ENCODE measurements at places on chromosomes 4 and X. TPM values are rescaled to one million over a fixed set of nuclear protein-coding genes. Genes with fewer than 3 reads are reported as not detected.
A peak's percentile ranks its signal among the peaks of the same experiment; 100 is the strongest.

The ZCCHC12 gene
- total RNA-seq, result not detected

GRCh38 chrX:153414856-153415510 lies 3.7 kb downstream of the ZFP92 start:
- H3K27ac ChIP-seq, result no peak overlapping the region
- H3K27me3 ChIP-seq, result peaks cover 6% of the 10 kb centered on the region
- H3K36me3 ChIP-seq, result no peaks in the 10 kb centered on the region
- peaks cover 3% of the 10 kb centered on the region for H3K4me1 ChIP-seq
- DNase-seq, result peak; percentile 53
- no peak overlapping the region for H3K4me3 ChIP-seq

The SLC10A6 gene
- total RNA-seq, result not detected

DNA sequence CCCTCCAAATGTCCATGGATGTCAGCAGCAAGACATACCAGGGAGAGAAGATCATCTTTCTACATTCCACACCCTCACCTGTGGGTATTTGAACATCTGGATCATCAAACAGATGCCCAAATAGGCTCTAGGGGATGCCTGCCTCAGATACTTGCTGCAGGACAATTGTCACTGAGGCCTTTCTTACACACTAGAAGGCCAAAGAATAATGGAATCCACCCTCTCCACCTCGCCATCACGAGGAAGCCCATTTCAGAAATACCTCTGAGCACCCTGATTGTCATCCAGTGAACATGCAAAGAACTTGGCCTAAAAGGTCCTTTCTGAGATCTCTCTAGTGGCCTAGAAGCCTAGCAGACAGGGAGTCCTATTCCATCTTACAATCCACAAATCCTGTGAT lies 6.9 kb upstream of the KIAA1210 start:
- no peaks in the 10 kb centered on the region for H3K4me1 ChIP-seq
- H3K27me3 ChIP-seq, result peaks cover 4% of the 10 kb centered on the region
- DNase-seq, result no peak

DNA sequence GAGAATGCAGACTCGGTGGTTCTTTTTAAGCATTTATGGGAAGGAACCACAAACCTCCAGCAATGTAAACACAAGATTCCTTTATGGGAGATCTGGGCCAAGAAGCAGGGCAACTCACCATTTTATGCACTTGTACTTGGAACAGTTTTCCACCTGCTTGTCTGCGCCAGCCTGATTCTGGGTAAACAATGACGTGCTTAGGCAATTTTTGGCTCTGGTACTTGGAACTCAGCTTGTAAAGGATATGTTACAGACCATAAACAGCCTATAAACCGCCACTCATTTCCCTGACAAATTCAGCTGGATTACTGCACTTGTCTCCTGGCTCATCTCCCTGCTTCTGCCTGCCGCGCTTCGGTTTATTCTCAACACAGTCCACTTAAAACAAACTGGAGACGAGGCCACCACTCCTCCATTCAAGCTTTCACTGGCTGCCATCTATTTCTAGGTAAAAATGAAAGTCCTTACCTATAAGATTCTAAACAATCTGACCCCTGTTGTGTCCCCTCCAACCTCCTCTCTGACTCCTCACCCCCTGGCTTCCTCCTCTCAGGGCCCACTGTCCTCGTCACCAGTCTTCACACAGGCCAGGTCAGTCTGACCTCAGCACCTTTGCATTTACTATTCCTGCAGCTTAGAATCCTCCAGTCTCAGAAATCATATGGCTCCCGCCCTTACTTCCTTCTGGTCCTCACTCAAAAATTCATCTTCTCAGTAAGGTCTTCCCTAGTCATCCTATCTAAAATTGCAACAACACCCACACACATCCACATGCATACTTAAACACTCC lies 205.9 kb upstream of the GALNT7 start:
- peaks cover 25% of the 10 kb centered on the region for H3K27me3 ChIP-seq
- no peak for DNase-seq
- H3K4me3 ChIP-seq, result peak overlapping the region; percentile 47
- H3K27ac ChIP-seq, result peak overlapping the region; percentile 45
- no peaks in the 10 kb centered on the region for H3K36me3 ChIP-seq

- no peak for DNase-seq
- H3K27ac ChIP-seq, result no peak overlapping the region
- H3K36me3 ChIP-seq, result peaks cover 1% of the 10 kb centered on the region
- H3K4me3 ChIP-seq, result no peak overlapping the region
- H3K4me1 ChIP-seq, result no peaks in the 10 kb centered on the region
- H3K27me3 ChIP-seq, result peaks cover 56% of the 10 kb centered on the region
These were observed 105.9 kb downstream of the CPZ start for GRCh38 chr4:8698341-8699062.

The VCX gene
- total RNA-seq, result not detected

- peak overlapping the region; percentile 86 for H3K4me3 ChIP-seq
- H3K4me1 ChIP-seq, result peaks cover 19% of the 10 kb centered on the region
- peak overlapping the region; percentile 62 for H3K27ac ChIP-seq
- no peak for DNase-seq
These were observed 450 bp downstream of the ACSL1 start for GRCh38 chr4:184825141-184825895.

The XAGE2 gene
- not detected for total RNA-seq

The TCEAL7 gene
- total RNA-seq, result 16.5 TPM

DNA sequence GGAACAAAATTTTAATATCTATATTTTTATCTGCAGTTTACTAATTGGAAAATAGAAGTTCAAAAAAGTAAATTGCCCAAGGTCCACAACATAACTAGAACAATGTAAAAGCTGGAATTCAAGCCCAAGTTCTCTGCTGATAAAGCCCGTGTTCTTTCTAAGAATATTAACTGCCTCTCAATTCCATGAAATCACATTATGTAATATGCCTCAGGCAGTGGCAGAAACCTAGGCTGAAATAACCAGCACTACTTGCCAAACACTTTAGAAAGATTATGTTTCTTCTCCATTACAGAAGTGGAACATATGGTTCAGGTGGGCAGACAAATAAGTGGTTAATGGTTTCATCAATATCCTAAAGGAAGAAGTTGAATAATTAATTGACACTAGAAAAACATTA lies 56.7 kb upstream of the ADGRL3 start:
- H3K27me3 ChIP-seq, result no peaks in the 10 kb centered on the region
- H3K4me3 ChIP-seq, result no peak overlapping the region
- H3K27ac ChIP-seq, result no peak overlapping the region

The PLP1 gene
- total RNA-seq, result 1.2 TPM

DNA sequence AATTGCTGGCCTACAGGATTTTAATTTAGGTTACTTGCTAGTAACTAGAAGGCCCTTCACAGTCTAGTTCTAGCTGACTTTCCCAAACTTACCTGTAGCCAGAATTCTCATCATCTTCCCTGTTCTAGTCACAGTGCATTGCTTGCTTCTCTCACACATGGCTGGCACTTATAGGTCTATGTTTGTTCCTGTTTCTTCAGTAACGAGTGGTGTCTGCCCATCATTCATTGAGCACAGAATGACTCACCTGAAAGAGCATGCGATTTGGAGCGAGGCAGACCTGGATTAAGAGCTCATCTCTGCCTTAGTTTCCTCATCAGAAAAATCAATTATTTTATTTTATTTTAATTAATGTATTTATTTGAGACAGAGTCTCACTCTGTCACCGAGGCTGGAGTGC lies 201.7 kb upstream of the ANK2 start:
- H3K36me3 ChIP-seq, result peaks cover 2% of the 10 kb centered on the region
- H3K4me1 ChIP-seq, result no peaks in the 10 kb centered on the region
- DNase-seq, result no peak
- no peaks in the 10 kb centered on the region for H3K27me3 ChIP-seq
- H3K27ac ChIP-seq, result no peak overlapping the region

The CPLX1 gene
- total RNA-seq, result not detected

DNA sequence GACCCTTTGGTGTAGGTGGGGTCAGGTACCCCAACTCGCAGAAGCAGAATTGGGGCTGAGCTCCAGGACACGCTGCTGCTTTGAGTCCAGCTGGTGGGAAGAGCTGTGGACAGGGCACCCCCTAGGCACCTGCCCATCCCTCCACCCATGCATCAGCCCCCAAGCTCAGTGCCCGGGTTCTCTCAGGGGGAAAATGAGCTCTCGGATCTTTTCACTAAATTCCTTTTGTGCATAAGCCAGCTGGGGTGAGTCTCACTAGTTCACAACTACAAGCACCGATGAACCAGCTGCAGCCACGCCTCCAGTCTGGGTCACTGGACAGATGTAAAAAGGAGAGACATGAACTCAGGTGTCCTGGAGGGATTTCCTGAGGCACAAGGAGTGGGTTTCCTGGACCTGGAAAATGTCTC lies 286.8 kb downstream of the CRLF2 start:
- peaks cover under 1% of the 10 kb centered on the region for H3K4me1 ChIP-seq
- H3K27ac ChIP-seq, result no peak overlapping the region
- H3K27me3 ChIP-seq, result no peaks in the 10 kb centered on the region

The PRDM5 gene
- 10.6 TPM for total RNA-seq

DNA sequence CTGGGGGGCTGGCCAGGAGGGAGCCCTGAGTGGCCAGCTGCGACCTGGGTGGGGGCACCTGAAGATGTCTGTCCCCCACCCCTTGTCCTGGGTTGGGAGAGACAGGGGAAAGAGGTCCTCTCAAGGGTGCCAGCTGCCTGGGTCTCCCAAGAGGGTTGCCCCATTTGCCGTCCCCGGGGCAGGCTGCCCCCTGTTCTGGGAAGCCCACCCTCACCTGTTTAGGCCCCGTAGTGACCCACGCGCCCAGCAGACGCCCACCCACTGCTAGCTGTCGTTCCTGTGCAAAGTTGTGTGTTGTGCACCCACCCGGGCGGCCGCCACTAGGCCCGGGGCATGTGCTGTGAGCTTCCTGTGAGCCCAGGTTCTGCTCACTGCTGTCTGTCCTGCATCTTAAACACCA lies 25.5 kb upstream of the PNMA3 start:
- no peak overlapping the region for H3K27ac ChIP-seq
- H3K4me1 ChIP-seq, result no peaks in the 10 kb centered on the region
- no peaks in the 10 kb centered on the region for H3K36me3 ChIP-seq
- H3K27me3 ChIP-seq, result no peaks in the 10 kb centered on the region
- no peak for DNase-seq
- H3K4me3 ChIP-seq, result no peak overlapping the region

The DUSP9 gene
- total RNA-seq, result 0.77 TPM

GRCh38 chr4:181271116-181271640 lies 972.0 kb upstream of the TENM3 start:
- DNase-seq, result no peak
- H3K4me3 ChIP-seq, result no peak overlapping the region
- H3K36me3 ChIP-seq, result no peaks in the 10 kb centered on the region

DNA sequence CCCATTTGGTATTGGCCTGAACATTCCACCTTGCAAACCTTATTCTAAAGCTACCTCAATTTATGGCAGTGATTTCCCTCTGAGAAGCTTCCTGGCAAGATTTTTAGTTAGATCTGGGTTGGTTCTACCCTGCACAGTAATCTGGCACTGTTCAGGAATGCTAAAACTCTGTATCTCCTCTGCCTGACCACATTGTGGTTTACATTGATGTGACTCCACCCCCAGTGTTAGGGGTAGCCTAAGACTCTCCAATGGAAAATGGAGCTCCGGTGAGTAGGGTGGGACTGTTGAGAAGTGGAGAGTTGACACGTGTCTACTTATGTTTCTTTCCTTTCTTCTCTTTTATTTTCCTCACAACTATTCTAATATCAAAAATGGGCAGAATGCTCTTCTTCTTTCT lies 45.4 kb downstream of the BMPR1B start:
- no peaks in the 10 kb centered on the region for H3K27me3 ChIP-seq
- H3K36me3 ChIP-seq, result no peaks in the 10 kb centered on the region
- H3K27ac ChIP-seq, result no peak overlapping the region
- H3K4me3 ChIP-seq, result no peak overlapping the region

DNA sequence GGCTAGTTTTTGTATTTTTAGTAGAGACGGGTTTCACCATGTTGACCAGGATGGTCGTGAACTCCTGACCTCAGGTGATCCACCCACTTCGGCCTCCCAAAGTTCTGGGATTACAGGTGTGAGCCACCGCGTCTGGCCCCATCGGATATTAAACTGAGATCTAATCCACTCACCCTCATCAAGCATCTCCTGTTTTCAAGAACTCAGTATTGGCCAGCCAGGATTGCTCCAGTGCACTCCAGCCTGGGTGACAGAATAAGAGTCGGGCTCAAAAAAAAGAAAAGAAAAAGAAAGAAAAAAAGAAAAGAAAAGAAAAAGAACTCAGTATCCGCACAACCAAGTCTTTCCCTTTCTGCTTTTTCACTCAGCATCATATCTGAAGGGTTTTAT lies 167.6 kb downstream of the OR13H1 start:
- H3K36me3 ChIP-seq, result peaks cover 2% of the 10 kb centered on the region
- no peak for DNase-seq
- no peaks in the 10 kb centered on the region for H3K4me1 ChIP-seq
- no peak overlapping the region for H3K27ac ChIP-seq

DNA sequence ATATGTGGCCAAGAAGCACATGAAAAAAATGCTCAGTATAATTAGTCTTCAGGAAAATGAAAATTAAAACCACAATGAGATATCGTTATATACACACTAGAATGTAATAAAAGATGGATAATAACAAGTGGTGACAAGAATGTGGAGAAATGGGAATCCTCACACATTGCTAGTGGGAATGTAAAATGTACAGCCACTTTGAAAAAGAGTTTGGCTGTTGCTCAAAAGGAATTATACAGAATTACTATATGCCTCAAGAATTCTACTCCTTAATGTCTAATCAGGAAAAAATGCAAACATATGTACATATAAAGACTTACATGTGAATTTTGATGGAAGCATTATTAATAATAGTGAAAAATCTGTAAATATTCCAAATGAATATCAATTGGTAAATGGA lies 102.2 kb downstream of the SPCS3 start:
- peaks cover 3% of the 10 kb centered on the region for H3K4me1 ChIP-seq
- peaks cover 1% of the 10 kb centered on the region for H3K36me3 ChIP-seq
- peaks cover 2% of the 10 kb centered on the region for H3K27me3 ChIP-seq
- H3K4me3 ChIP-seq, result no peak overlapping the region

- H3K27me3 ChIP-seq, result no peaks in the 10 kb centered on the region
- H3K27ac ChIP-seq, result no peak overlapping the region
- no peak for DNase-seq
These were observed 18.4 kb downstream of the DCLK2 start for GRCh38 chr4:150096625-150097024.

- H3K4me3 ChIP-seq, result no peak overlapping the region
- H3K27ac ChIP-seq, result no peak overlapping the region
- no peaks in the 10 kb centered on the region for H3K4me1 ChIP-seq
These were observed 128.6 kb upstream of the SLC34A2 start for GRCh38 chr4:25527034-25527433.

Measured in chondrocyte (in vitro differentiated cells).